ENCODE measurements at places on chromosomes 6 and 20. TPM values are rescaled to one million over a fixed set of nuclear protein-coding genes. Genes with fewer than 3 reads are reported as not detected.

- DNase-seq = no peak
Observed at GRCh38 chr20:17961587-17961940, 7.0 kb downstream of the SNX5 start.

DNA sequence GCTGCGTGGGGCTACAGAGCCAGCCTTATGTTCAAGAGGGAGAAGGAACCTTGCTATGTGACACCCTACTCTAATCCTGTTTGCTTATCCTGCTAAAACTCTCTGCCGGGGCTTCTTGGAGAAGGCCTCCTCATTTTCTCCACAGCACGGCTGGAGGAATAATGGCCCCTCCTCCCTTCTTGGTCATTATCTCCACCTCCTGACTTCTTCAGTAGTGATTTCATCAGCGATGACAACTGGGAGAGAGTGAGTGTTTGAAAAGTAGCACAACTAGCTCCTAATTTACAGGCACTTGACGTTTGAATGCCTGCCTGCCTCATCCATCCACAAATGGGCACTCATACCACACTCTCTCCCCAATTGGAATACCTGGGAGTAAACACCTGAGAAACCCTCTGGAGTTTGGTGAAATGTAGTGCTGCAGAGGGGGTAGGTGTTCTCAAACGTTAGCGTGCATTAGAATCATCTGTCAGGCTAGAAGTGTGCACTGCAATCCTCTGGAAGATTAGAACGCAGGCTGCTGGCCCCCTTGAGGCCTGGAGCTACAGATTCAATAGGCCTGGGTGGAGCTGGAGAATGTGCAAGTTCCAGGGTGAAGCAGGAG, 148.5 kb downstream of the FOXC1 start:
- no peak for DNase-seq

DNA sequence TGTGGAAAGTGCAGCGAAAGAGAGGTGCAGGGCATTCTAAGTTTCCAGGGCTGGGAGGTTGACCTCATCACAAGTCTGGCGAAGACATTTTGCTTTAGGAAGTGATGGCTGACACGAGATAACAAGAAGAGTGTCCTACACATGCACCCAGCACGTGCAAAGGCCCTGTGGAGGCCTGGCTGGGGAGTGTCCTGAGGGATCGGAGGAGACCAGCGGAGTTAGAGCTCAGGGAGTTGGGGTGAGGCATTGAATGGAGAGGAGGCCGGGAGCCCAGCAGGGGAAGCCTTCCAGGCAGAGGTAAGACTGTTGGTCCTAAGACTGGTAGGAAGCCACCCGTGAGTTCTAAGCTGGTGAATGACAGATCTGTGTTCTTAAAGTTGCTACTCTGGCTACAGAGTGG, 58.4 kb downstream of the PPP1R14C start:
- no peak for DNase-seq

GRCh38 chr20:57064836-57065235, 201.6 kb downstream of the BMP7 start:
- DNase-seq = no peak

DNA sequence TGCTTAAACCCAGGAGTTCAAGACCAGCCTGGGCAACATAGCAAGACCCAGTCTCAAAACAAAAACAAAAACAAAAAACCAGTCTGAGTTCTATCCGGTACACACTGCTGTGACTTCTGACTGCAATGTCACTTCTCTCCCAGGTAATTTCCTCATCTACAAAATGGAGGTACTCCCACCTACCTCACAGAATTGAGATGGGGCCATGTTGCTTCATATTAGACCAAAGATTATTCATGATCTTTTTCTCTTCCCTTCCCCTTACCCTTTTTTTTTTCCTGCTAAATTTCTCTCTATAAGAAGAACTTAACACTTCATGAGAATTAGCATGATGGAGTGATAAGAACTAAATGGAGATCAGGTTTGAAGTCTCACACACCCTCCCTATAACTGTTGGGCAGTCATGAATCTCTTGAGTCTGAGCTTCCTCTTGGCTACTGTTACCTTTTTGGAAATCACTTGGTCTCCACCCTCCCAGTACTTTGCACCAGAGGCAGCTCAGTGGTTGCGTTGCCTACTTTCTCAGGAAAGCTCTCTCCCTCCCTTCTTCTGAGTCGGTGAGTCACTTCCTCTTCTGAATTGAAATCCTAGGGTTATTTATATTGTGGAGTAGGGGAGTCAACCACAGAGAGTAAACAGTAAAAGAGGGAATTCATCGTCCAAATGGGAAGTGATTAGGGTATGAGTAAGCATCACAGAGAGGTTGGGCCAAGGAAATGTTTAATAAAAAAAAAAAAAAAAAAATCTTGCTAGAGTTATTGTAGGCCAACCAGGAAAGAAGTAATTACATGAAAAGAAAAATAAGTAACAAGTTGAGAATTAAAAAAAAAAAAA, 59.9 kb upstream of the MAP7 start:
- DNase-seq = peak; percentile 46

DNA sequence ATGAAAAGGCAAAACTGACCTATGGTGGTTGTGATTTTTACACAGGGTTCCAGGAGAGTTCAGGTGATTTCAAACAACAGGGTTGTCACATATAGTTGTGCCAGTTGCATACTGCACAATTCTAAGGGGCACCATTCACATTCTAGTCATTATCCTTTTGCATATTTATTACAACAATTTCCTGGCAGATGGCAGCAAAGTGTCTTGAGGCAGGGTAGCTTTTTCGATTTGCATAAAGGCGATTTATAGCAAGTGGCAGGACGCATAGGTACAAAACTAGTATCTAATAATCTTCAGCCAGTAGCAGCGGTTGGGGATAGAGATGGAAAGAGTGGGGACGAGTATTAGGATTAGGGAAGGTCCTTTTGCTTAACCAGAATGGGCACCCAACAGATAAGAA, 46.5 kb upstream of the TRAF3IP2 start:
- no peak for DNase-seq

GRCh38 chr6:109290143-109290931, 91.9 kb downstream of the CD164 start:
- DNase-seq = no peak

- DNase-seq = no peak
Observed at GRCh38 chr20:53655625-53656292, 62.1 kb upstream of the ZNF217 start.

- no peak for DNase-seq
Observed at GRCh38 chr6:8029243-8029870, 34.8 kb downstream of the BLOC1S5 start.

GRCh38 chr6:53718597-53719460, 53.3 kb upstream of the KLHL31 start:
- DNase-seq = peak; percentile 72

GRCh38 chr6:165129086-165129485, 180.3 kb downstream of the C6orf118 start:
- DNase-seq = no peak

GRCh38 chr6:7578931-7579330, 11.1 kb upstream of the SNRNP48 start:
- no peak for DNase-seq

GRCh38 chr20:31394900-31395299, 4.5 kb upstream of the DEFB119 start:
- DNase-seq = no peak

DNA sequence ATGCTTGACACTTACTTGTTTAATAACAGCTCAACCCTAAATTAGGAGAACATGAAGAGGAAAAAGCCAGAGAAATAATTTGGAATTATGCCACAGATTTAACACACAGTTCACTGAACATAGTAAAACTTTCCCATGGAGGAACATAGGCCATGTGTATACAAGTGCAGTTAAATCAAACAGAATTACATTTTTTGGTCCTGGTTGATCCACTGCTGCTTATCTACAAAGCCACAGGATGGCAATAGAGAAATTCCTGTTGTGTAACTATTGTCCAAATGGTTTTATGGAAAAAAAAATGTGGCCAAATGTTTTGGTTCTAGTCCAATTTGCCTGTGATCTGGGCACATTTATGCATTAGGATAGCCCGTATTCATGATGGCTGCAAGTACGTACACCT, 136.8 kb downstream of the ALDH8A1 start:
- DNase-seq = no peak

DNA sequence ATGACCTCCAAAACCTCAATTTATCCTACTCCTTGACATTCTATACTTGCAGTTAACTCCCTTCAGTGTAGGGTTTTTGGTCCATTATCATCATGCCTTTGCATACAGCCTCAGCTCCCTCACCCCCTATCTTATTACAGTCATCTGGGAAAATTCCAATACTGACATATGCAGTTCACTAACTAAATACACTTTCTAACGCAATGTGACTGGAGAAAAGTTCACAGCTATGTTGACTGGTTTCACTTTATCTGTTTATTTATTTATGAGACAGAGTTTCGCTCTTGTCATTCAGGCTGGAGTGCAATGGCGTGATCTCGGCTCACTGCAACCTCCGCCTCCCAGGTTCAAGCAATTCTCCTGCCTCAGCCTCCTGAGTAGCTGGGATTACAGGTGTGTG, 64.9 kb downstream of the CRYBG1 start:
- DNase-seq = no peak

DNA sequence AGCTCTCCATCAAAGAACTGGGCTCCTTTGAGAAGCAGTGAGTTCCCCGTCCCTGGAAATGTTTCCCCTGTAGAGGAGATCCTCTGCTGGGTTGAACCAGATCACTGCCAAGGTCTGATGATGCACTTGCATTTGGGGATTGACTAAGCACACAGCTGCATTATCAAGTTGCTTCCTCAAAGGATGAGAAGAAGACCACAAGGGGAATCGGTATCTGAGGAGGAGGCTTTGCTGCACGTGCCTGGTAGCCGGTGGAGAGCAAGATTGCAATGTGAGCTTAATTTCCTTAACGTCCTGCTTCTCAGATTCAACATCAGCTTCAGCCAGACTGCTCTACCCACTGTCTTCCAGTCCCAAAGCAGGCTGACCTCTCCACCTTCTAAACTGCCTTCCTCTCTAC, 128.8 kb upstream of the STMND1 start:
- DNase-seq = no peak

GRCh38 chr6:42275376-42276033, 57.8 kb upstream of the MRPS10 start:
- DNase-seq = no peak

DNA sequence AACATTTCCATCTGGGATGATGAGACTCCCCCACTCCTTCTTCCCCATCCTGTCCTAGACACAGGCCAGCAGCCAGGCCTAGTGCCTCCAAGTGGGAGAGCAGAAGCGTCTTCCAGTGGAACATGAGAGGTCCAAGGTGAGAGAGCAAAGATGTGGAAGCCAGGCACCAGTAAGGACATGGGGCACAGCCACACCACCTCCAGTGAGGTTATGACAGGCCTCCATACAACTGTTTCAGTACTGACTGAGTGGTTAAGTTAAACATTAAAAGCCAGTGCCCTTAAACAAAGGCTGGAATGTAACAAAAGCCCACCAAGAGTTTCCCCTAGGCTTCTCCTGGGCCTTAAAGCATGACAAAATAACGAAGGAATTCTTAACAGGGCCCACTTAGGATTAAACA, 5.3 kb downstream of the ZBTB24 start:
- peak; percentile 40 for DNase-seq

GRCh38 chr6:111583986-111584385, 21.7 kb downstream of the TRAF3IP2 start:
- DNase-seq = no peak

DNA sequence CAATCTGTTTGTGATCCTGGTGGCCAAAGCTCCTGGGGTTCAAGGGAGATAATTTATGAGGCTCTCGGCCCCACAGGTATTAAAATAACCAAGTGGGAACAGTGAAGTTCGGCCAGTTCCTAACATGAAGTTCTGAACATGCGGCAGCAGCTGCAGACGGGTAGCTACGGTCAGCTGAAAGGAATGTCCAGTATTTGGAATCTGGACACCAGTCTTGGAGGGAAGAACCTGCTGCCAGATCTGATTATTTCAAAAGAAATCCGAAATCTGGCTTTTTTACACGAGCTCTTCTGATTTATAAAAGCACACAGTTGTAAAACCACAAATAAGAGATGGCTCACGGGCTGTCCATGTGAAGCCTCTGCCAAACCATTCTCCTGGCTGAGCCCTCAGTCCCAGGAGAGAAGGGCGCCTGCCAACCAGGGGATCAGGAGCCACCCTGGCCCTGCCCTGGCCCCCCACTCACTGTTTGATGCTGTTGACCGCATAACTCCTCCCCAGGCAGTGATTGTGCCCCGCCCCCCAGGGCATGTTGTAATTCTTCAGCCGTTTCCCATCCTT, 28.2 kb upstream of the KCNB1 start:
- DNase-seq = no peak

DNA sequence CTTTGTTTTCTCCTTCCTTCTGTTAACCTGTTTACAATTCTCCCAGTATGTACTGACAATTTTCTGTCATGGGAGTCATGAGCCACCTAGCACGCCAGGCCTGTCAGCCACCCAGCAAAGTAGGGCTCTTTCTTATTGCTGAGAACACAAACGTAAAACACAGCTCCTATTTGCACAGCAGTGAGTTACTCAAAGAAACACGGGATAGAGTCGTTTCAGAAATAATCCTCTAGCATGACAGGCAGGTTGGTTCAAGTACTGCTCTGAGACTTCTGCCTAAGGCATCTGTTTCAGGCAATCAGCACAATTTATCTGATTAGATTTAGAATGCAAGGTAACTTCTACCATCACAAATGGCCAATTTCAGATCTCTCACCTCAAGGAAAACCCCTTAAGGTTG, 88.8 kb downstream of the CD24 start:
- DNase-seq = no peak

CPNE5 gene
- total RNA-seq = not detected

PRPF6 gene
- 127 TPM for total RNA-seq

EPPIN gene
- not detected for total RNA-seq

ADAM33 gene
- total RNA-seq = not detected
